ENCODE measurements at places on chromosomes 6 and 20. TPM values are rescaled to one million over a fixed set of nuclear protein-coding genes. Genes with fewer than 3 reads are reported as not detected.
A peak's percentile ranks its signal among the peaks of the same experiment; 100 is the strongest.

DNA sequence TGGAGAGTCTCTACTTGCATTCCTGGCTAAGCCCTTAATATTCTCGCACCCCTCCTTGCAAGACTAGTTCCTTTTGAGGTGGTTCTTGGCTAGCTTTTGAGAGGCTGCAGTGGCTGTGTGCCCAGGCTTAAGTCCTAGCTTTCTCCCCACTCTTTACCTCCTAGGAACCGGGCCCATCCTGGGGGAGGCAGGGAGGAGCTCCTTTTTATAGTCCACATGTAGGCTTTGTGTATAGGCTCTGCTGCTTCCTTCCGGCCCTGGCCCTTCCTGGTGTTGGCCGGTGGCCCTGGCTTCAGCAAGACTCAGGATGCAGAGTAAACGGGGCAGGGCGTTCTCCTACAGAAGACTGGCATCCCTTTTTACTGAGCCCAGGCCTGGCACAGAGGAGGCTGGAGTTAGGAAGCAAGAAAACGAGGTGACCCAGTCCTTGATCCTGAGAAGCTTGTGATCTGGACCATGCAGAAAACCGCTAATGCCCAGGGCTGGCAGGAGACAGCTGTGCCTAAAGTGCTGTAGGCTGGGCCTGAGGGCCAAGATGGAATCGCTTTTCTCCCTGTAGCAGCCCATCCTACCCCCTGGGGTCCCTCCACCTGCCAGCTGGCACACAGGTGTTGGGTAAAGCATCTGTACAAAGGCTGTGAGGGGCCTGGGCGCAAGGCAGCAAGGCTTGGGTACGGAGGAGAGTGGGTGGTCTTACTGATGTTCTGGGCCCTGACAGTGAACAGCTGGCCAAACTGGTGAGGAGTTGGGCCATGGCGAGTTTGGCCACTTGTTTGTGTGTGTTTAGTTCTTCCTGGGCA lies 8.7 kb downstream of the PLCG1 start:
- peaks cover 51% of the 10 kb centered on the region for H3K36me3 ChIP-seq
- H3K27me3 ChIP-seq: no peaks in the 10 kb centered on the region
- peaks cover 97% of the 10 kb centered on the region for H3K4me1 ChIP-seq
- H3K4me3 ChIP-seq: no peak overlapping the region

Gene COX4I2
- total RNA-seq: not detected

- DNase-seq: no peak
- no peaks in the 10 kb centered on the region for H3K36me3 ChIP-seq
- H3K27ac ChIP-seq: no peak overlapping the region
- H3K4me1 ChIP-seq: no peaks in the 10 kb centered on the region
- peaks cover 8% of the 10 kb centered on the region for H3K27me3 ChIP-seq
These were observed 34.9 kb downstream of the COL12A1 start for GRCh38 chr6:75170691-75171560.

- peaks cover 38% of the 10 kb centered on the region for H3K4me1 ChIP-seq
- no peak overlapping the region for H3K27ac ChIP-seq
- peaks cover 21% of the 10 kb centered on the region for H3K36me3 ChIP-seq
- DNase-seq: no peak
- no peaks in the 10 kb centered on the region for H3K27me3 ChIP-seq
These were observed 40.5 kb downstream of the PANK2 start for GRCh38 chr20:3929713-3930060.

- H3K4me3 ChIP-seq: no peak overlapping the region
- DNase-seq: no peak
- peaks cover 20% of the 10 kb centered on the region for H3K27me3 ChIP-seq
- peaks cover 2% of the 10 kb centered on the region for H3K36me3 ChIP-seq
- peak overlapping the region; percentile 16 for H3K27ac ChIP-seq
- peaks cover 28% of the 10 kb centered on the region for H3K4me1 ChIP-seq
These were observed 146.0 kb upstream of the STMND1 start for GRCh38 chr6:16955899-16956298.

DNA sequence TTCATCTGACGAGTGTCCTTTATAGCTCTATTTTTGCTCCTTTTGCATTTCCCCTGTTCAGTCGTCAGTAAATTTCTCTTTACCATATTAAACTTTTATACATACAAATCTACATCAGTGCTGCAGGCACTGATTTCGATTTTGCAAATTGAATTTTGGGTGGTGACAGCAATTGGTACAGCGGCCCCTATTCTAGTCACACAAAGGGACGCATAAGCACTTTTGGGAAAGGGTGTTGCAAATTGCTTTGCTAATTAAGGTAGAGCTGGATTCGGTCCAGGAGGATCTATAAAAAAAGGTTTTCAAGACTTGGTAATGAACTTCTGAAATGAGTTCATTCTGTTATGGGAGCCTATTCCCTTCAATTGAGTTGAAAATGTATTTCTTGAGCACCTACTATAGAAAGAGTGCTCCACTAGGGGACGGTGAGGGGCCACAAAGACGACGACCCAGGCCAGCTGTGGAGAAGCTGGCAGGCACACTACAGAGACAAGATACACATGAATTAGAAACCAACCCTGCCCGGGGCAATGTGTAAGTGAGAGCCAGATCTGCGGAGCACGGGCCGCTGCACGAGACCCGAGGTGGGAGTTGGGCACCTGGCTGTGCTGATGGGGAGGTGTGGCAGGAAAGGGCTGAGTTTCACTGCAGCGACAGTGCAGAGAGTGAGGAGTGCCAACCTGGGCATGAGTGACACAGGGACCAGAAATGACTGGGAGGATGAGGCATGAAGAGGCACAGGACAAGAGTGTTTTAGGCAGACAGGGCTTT lies 5.4 kb downstream of the UQCC2 start:
- H3K36me3 ChIP-seq: peaks cover 44% of the 10 kb centered on the region
- no peak for DNase-seq
- H3K4me3 ChIP-seq: no peak overlapping the region
- H3K27ac ChIP-seq: no peak overlapping the region
- peaks cover 31% of the 10 kb centered on the region for H3K4me1 ChIP-seq

DNA sequence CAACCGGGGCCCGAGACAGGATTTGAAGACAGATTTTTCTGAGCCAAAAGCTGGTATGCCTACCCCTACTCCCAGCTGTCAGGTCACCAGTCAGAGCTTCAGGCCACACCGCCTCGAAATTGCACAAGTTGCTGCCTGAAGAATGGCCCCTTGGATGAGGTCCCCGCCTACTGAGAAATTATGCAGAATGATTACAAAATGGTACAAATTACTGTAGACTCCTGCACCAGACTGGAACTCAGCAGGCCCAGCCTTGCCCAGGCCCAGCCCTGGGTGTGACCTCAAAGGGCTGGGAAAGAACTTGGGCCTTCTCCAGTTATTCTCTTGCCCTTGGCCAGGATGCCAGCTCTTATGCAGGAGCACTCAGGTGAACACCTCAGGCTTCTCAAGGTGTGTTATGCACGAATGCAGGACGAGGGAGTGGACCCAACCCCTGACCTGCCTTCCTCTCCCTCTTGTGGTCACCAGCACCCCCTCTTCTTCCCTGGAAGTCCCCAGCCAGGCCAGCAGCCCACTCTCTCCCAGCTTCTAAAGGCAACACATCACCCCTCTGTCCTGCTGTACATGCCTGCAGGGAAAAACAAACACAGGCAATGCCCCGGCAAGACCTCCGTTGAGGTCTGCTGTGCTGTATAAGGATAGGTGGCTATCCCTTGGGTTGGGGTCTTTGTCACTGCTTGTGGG lies 88.7 kb upstream of the NAA20 start:
- no peaks in the 10 kb centered on the region for H3K36me3 ChIP-seq
- DNase-seq: no peak
- no peak overlapping the region for H3K4me3 ChIP-seq
- no peak overlapping the region for H3K27ac ChIP-seq

- H3K27ac ChIP-seq: no peak overlapping the region
- H3K4me1 ChIP-seq: peaks cover 31% of the 10 kb centered on the region
- no peak for DNase-seq
- H3K4me3 ChIP-seq: no peak overlapping the region
- H3K36me3 ChIP-seq: peaks cover 4% of the 10 kb centered on the region
These were observed 228.2 kb downstream of the TMEM242 start for GRCh38 chr6:157095084-157095483.

GRCh38 chr6:48825501-48826151 lies 637.4 kb downstream of the MMUT start:
- H3K27me3 ChIP-seq: no peaks in the 10 kb centered on the region
- no peak overlapping the region for H3K27ac ChIP-seq
- DNase-seq: no peak
- H3K36me3 ChIP-seq: no peaks in the 10 kb centered on the region

DNA sequence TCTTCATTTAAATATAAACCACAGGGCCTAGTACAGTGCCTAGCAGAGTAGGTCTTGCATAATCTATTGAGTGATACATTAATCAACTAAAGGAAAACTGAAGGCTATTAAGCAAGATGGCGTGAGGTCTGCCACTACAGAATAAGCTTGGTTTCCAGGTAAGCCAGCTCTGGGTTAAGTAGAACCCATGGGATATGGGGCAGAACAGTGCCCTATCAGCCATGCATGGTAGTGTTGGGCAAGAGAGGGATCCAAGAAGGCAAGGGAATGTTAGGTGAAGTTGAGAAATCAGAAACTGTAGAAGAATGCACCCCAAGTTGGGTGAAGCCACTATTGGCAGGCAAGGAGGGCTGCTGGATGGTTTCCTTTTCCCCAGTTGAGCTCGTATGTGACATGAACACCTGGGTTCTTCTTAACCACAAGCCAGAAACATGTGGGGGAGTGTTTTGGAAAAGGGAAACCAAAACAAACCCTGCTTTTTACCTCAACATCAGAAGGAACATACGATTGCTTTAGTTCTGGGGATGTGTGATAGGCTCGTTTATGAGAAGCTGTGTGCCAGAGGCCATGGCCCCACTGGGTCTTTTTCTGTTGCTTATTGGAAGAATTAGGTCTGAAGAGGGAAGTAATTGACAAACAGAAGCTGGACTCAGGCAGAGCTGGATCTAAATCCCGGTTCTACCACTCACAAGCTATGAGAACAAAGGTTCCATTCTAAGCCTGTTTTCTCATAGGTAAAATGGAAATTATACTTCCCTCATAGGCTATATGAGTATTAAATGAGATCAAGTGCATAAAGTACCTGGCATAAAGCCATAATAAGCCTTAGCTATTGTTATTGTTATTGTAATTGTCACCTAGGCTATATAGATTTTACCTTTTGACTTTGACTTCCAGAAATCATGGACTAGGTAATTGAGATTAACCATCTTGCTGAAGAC lies 33.5 kb downstream of the NEDD9 start:
- peaks cover 45% of the 10 kb centered on the region for H3K4me1 ChIP-seq
- H3K27me3 ChIP-seq: no peaks in the 10 kb centered on the region
- H3K36me3 ChIP-seq: peaks cover 43% of the 10 kb centered on the region
- H3K4me3 ChIP-seq: no peak overlapping the region
- DNase-seq: peak; percentile 47

Gene NHLRC1
- 0.16 TPM for total RNA-seq

Gene HM13
- 111 TPM for total RNA-seq

Gene MAFB
- total RNA-seq: not detected

GRCh38 chr6:116973976-116974375 lies 96.9 kb downstream of the RFX6 start:
- H3K36me3 ChIP-seq: no peaks in the 10 kb centered on the region
- H3K27me3 ChIP-seq: peaks cover 7% of the 10 kb centered on the region
- no peak for DNase-seq
- no peak overlapping the region for H3K27ac ChIP-seq
- no peaks in the 10 kb centered on the region for H3K4me1 ChIP-seq

- H3K4me1 ChIP-seq: peaks cover 49% of the 10 kb centered on the region
- no peak for DNase-seq
- peaks cover 19% of the 10 kb centered on the region for H3K27me3 ChIP-seq
- H3K36me3 ChIP-seq: no peaks in the 10 kb centered on the region
- H3K27ac ChIP-seq: no peak overlapping the region
- no peak overlapping the region for H3K4me3 ChIP-seq
These were observed 1.5 kb downstream of the PRRT1 start for GRCh38 chr6:32149932-32150870.

GRCh38 chr6:76839505-76839904 lies 623.8 kb downstream of the HTR1B start:
- H3K27ac ChIP-seq: no peak overlapping the region
- no peak overlapping the region for H3K4me3 ChIP-seq
- H3K27me3 ChIP-seq: no peaks in the 10 kb centered on the region
- no peaks in the 10 kb centered on the region for H3K36me3 ChIP-seq
- no peak for DNase-seq

- no peak overlapping the region for H3K27ac ChIP-seq
- H3K4me1 ChIP-seq: no peaks in the 10 kb centered on the region
- no peak for DNase-seq
- H3K4me3 ChIP-seq: no peak overlapping the region
- no peaks in the 10 kb centered on the region for H3K36me3 ChIP-seq
These were observed 35.5 kb upstream of the TMX4 start for GRCh38 chr20:8055096-8055495.

Gene MACROD2
- not detected for total RNA-seq

GRCh38 chr6:80638213-80639055 lies 532.0 kb downstream of the BCKDHB start:
- DNase-seq: peak; percentile 6
- H3K27ac ChIP-seq: no peak overlapping the region
- no peaks in the 10 kb centered on the region for H3K4me1 ChIP-seq
- H3K27me3 ChIP-seq: no peaks in the 10 kb centered on the region
- no peak overlapping the region for H3K4me3 ChIP-seq

GRCh38 chr20:46681032-46681854 lies 8.0 kb downstream of the TP53RK start:
- H3K27me3 ChIP-seq: no peaks in the 10 kb centered on the region
- H3K27ac ChIP-seq: no peak overlapping the region
- peak; percentile 83 for DNase-seq
- peaks cover 15% of the 10 kb centered on the region for H3K36me3 ChIP-seq
- no peak overlapping the region for H3K4me3 ChIP-seq

DNA sequence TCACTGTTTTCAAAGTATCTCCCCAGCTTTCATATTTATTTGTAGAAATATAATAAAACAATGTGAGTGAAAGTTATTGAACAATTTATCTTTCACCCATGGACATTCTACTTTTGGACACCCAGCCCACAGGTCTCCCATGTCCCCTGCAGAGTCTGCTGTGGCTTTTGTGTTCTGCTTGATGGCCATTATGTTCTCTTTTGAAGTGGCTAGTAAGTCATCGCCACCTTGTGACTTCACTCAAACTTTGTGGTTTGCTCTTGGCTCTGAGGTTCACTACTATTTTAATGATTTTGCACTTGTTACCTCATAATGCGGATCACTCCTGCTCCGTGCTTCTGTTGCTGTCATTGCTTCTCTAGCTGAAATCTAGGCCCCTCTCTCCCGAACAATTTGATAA lies 10.2 kb upstream of the DEFB113 start:
- H3K4me3 ChIP-seq: no peak overlapping the region
- H3K4me1 ChIP-seq: peaks cover 9% of the 10 kb centered on the region
- no peaks in the 10 kb centered on the region for H3K27me3 ChIP-seq
- DNase-seq: no peak

Data from activated CD4-positive, alpha-beta T cell treated with anti-CD3 and anti-CD28 coated beads for 36 hours (primary cell).